Germinal center (tissue), 1 donor: ENCODE measurements at places on chromosomes 1 and 21.
A peak's percentile ranks its signal among the peaks of the same experiment; 100 is the strongest.

DNA sequence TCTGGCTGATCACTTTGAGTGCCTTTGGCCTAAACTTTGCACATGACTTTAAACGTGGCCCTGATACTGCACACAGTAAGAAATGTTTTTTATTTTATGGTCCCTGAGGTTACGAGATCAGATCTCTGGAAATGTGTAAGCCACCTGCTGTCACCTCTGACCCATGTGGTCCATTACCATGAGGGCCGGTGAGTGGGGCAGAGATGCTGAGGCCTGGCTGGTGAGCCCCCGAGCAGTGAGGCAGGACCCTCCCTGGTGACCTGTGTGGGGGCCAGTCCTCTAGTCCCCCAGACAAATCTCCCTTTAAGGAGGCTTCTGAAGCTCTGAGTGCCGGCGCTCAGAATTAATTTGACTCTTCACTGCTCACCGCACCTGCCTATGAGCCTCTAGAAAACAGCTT is 12.4 kb downstream of the TFF3 start:
- no peak for DNase-seq

DNA sequence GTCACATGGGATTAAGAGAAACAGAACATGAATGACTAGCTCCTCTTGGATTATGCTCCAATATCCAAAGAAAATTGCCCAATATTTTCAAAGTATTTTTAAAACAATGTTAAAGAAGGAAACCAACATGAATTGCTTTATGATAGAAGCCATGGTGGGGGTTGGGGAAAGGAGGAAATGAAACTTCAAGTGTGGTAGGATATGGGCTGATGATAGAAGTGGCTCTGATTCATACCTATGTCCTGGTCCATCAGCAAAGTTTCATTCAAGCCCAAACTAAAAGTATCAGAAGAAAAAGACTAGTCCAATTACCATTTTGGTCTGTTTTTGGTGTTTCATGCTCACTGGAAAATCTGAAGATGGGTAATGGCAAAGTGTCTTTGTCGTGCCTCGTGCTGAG is 104.2 kb upstream of the PROX1 start:
- DNase-seq, result no peak

DNA sequence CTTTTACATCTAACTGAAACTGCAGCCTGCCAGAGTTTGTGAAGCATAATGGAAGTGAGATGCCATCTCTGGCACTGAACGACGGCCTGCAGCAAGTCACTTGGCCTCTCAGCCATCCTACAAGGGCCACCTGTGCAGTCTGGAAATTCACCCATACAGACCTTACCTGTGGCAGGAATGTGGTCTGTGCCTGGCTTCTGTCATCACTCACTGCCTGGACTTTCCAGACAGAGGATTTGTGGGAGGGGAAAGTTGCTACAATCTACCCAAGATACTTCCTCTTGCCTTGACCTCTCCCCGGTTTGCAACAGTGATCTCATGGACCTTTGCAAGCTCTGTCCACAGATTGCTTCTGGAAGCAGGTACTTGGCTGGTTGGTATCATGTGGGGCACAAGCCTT is 58.4 kb upstream of the ATP1B1 start:
- DNase-seq, result no peak

DNA sequence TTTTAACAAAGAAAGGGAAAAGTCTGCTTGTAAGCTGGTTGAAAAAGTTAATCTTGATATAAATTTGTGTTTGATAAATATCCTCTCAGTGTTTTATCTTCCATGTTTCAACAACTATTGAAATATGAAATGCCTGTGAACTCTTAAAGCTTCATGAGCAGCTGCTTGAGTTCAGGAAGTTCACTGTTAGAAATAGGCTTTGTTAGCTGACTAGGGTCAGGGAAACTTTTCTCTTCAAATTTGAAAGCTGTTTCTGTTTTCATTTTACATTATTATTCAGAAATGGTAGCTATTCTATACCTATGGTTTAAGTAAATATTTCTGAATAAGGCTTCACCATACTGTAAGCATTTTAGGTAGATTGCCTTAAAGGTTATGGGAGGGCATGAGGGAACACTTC is 191.7 kb downstream of the HS2ST1 start:
- DNase-seq, result no peak

DNA sequence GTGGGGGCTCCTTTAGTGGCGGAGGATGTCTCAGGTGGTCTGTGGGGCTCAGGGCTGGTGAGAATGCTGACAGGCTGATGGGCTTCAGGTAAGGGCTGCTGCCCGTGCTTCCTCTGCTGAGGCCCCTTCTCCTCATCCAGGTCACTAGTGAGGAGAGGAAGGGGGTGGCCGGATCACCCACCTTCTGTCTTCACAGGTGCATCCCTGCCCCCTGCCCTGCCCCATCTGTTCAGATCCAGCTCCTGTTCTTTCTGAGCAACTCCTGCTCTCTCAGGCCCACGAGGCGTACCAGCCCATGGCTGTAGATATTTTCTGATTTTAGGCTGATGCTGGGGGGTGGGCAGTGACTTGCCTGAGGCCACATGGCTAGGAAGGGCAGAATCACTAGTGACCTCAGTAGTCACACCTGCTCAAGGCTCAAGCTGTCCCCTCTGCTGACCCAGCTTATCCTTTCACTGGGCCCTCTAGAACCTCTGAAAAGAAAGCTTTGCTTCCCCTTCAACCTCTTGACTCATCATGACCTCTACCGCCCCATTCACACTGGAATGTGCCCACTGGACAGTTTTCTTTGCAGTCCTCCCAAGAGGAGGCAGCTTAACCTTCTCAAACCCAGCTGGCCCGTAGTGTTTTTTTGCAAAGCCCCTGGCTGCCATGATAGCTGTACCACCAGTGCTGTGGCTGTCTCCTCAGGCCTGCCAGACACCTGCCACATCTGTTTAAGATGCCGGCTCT is 14.8 kb downstream of the DCST2 start:
- no peak for DNase-seq

- DNase-seq, result no peak
Measured at GRCh38 chr1:64743954-64744491, 852 bp upstream of the RAVER2 start.

GRCh38 chr21:45114475-45114874 is 40.1 kb downstream of the ADARB1 start:
- DNase-seq, result no peak

DNA sequence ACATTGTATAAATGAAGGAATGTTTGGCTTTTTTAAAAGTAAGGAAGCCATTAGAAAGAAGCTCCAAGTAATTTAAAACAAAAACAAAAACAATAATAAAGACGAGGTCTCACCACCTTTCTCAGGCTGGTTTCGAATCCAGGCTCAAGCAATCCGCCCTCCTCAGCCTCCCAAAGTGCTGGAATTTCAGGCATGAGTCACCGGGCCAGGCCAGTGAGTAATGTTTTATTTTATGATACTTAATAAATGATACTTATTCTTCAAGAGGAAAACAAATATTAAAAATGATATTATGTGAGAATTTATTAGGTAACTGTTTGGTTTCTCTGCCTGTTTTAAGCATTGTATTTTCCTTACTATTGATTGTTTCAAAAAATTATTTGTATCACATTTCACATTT is 201.4 kb upstream of the BRINP3 start:
- no peak for DNase-seq

DNA sequence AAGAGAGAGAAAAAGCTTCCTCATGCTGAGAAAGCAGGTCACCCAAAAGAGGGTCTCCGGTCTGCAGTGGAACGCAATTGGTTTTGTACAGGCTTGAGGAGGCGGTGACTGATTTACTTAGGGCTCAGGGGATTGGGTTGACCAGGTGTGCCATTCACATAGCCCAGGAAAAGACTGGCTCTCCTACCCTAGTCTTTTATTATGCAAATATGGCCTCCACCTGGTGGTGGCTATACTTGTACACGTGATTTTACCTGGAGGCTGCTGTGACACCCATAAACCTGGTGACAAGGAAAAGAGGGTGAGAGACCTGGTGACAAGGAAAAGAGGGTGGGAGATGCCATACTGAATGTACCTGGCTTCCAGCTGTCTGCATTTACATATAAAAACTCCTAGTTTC is 49.9 kb downstream of the DNTTIP2 start:
- DNase-seq, result no peak

GRCh38 chr21:37367336-37367702 is 746 bp downstream of the DYRK1A start:
- DNase-seq, result peak; percentile 24

DNA sequence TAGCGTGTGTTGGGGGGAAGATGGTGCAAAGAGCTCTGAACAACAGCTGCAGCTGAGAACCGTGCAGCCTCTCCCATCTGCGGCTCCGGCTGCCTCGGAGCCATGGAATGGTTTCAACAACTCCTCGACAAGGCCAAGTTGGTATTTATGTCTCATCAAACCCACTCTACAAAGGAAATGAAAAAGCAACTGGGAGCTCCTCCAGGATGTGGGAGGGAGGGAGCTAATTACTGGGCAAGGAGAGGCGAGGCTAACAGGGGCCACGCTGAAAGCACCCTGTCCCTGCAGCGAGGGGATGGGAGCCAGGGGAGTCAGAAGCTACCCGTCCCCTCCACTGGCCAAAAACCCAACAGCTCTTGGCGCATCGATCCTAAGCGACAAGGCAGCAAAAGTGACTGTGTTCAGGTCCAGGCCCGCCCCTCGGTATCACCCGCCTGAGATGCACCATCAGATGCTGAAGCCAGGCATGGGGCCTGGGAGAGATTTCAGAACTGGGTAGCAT is 63.1 kb downstream of the ACOT7 start:
- DNase-seq, result no peak

DNA sequence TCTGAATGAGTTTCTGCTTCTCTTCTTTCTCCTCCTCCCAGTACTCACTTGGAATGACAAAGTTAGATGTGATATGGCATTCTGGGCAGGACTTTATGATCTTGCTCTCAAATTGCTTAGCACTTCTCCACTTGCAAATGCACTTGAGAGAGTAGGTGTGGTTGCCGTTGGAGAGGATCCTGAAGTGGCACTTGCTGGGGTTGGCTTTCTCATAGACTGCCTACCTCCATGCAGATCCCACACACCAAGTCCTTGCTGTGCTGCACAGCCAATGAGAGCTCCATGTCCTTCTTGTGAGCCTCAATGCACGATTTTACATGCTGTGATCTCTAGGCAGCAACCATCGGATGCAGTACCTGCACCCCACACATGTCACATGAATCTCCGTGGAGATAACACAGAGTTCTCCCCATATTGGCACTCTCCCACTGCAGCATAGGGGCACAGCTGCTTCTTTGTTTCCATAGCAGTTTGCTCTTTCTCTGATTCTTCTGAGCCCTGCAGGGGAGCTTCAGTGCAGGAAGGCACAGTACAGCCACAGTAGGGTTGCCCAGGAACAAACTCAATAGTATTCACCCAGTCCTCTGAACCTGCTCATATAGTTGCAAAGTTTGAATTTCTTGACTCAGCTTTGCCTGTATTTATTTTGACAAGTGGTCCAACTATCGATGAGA is 45.2 kb downstream of the ZNF691 start:
- no peak for DNase-seq

GRCh38 chr1:213416461-213417224 is 365.6 kb downstream of the RPS6KC1 start:
- no peak for DNase-seq

DNA sequence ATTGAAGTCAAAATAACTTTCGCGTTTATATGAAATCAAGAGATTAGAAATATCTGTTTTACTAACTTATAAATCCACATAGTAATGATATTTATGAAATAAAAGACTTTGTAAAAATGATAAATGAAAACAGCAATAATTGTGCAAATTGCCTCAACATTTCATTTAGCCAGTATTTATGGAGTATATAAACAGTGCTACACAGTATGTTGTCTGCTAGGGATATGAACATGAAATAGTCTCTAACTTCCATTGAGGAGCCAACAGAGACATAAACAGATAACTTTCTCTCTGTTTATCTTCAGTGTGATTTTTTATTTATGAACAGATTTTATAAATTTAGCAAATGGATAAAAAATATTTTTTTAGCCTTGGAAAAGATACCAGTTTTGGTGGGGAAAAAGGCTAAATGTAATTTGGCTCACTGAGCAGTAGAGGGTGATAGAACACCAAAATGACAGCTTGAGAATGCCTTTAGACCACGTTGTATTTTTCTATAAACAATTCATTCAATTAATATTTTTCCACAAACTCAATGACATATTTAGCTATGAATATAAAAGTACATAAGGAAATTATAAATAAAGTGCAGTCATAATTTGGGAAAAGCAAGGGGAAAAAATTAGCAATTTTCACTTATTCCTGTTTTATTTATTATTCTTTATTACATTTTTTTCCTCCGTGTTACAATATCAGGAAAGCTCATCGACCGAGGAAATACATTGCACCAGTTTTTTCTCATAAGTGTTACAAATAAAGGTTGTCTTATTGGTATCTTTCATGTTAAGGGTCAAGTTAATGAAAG is 47.5 kb upstream of the EEIG2 start:
- DNase-seq, result peak; percentile 10

DNA sequence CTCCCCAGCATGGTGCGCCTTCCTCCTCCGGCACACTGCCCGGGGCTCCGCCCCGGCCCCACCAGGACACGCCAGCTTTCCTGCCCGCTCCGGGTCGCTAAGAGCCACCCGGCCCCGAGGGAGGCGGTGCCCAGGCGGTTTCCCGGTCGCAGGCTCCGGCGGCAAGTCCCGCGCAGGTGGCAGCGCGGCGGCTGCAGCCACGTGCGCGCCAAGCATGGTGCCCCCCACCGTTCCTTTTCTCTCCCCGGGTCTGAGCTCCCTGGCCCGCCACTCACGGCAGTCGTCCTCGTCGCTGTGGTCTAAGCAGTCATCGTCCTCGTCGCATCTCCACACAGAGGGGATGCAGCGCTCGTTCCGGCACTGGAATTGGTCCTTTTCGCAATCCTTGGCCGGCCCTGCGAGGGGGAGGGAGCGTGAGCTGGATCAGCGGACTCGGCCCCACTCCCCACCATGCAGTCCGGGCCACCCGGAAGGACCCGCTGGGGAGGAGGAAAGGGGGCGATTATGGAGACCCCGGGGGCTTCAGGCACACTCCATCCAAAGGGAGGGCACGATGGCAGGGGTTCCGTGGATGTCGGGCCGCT is 1.2 kb downstream of the LRP8 start:
- peak; percentile 67 for DNase-seq

DNA sequence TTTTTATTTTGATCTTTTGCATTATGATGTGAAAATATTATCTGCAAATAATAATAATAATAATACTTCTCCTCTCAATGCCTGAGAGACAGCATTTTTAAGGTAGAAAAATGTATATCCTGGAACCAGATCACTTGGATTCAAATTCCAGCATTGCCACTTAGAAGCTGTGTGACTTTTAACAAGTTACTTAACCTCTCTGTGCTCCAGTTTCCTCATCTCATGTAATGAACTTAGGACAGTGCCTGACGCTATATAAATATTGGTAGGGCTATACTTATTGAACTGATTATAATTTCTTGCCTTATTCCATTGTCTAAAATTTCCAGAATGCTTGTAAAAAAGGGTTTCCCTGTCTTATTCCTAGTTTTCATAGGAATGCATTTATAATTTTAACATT is 137.2 kb downstream of the IGSF21 start:
- DNase-seq, result no peak
